ENCODE measurements at places on chromosomes 1 and 21.

DNA sequence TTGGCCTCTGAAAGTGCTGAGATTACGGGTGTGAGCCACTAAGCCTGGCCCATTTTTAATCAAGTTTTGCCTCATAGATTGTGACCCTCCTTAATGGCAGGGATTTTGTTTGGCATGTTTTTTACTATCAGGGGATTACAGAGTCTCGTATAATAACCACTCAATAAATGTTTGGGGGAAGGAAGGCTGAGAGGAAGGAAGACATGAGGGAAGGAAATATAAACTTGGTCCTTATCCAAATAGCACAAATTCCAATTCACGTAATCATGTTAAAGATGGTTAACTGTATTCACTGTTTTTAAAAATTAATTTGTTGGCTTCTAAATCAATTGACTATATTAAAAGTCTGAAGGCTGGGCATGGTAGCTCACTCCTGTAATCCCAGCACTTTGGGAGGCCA lies 30.9 kb upstream of the SERTAD4 start:
- DNase-seq: no peak

DNA sequence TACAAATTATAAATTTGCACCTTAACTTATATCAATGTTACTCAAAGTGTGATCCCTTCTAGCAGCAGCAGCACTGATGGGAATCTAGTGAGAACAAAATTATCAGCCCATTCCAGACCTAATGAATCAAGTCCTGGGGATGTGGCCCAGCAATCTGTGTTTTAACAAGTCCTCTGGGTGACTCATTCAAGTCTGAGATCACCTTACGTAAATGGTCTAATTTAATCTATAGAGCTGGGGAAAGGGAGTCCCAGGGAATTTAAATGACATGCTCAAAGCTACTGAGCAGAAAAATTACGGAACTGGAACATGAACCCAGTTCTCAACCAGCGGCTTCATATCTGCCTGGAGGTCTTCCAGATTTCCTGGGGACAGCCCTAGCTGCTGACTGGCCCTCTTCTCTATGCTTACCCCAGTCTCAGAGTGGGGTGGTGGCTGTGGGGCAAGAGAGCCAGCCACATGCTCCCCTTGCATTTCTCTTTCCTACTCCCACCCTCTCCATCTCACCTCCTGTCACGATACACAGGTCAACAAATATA lies 220.0 kb downstream of the TM2D1 start:
- DNase-seq: no peak

- no peak for DNase-seq
Measured at GRCh38 chr1:28566931-28567330, 14.0 kb downstream of the TRNAU1AP start.

GRCh38 chr21:26148840-26149354 lies 21.7 kb downstream of the APP start:
- no peak for DNase-seq

DNA sequence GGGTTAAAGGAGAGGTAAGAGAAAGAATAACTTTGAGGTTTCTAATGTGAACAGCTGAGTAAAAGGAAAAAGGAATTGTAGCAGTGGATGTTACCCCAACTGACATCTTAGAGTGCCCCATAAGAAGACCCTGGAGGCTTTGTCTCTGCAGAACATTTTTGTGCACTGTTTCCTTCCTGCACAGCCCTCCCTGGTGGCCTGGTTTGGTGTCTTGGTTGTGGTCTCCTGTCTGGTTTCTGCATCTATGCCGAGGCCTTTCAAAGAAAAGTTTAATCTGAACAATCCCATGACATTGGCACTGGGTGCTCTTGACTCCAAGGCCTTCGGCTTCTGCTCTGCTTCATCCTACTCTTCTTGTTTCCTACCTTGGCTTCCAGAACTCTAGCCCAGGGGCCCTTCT lies 57.8 kb downstream of the RHOU start:
- no peak for DNase-seq

DNA sequence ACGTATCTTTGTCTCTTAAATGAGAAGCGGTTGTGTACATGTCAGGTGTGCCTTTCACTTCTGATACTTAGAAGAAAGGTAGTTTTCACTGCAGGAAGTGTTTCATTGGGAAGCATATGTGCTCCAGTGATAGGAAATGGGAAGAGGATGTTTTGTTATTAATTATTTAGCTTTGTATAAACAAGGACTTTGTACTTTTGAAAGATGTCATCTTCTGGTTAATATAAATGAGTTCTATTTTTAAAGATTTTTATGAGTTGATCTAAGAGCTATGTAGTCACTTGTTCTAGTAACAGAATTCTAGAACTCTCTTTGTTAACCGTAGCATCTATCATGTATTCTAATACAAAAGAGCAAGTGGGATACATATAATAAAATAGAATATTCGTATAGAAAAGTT lies 130.5 kb downstream of the RASAL2 start:
- DNase-seq: no peak

DNA sequence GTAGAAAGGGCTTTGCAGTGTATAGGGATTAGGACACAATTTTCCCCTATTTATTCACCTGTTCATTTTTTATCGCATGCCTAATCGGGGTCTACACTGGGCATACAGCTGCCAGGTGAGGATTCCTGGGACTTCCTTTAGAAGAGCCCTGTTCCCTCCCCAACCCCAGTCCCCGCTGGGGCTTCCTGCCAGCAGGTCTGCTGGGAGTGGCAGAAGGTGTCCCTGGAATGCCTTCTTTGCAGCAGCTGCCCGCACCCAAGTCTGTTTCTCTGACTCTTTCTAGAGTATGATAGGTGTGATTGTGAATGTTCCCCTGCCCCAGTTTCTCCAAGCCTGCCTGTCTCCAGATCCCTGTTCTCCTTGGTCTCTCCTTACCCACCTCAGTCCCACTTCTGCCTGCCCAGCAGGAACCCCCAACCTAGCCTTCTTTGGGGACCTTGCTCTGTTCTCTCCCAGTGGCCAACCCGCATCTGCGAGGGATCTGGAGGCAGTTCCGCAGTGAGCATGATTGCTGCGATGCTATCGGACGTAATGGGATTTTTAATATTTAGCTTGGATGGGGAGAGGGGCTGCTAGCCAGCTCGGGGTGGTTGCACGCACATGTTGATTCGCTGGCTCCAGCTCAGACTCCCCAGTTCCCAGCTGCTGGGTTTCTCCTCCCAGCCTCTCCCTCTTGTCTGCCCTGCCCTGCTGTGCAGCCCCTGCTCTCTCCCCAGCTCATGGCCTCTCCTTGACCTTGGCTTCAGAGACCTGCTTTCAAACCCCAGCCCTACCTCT lies 79.8 kb downstream of the EPHB2 start:
- peak; percentile 56 for DNase-seq

- no peak for DNase-seq
Measured at GRCh38 chr1:36112823-36113222, 12.2 kb downstream of the COL8A2 start.

DNA sequence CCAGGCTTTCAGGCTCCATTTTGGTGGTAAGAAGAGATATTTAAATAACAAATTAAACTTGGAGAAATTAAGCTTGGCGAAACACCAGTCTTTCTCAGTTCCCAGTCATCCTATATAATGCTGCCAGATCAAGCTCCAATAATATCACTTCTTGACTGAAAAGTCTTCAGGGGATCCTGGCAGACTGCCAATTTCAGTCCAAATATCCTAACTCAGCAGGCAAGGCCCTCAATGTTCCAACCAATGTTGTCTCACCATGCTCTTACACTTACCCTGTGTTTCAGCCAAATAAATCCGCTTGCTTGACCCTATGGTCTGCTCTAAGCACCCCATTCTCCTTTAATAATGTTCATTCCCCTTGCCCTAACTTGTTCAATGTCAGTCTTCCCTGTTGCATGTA lies 39.9 kb upstream of the BCL10 start:
- DNase-seq: no peak
